Suprapubic skin (tissue), 4 donors: ENCODE measurements at places on chromosomes 5 and 9. TPM values are rescaled to one million over a fixed set of nuclear protein-coding genes. Genes with fewer than 3 reads are reported as not detected.
A peak's percentile ranks its signal among the peaks of the same experiment; 100 is the strongest.

- no peak for DNase-seq
These were observed 1206.0 kb upstream of the C9orf72 start for GRCh38 chr9:28779243-28779642.

DNA sequence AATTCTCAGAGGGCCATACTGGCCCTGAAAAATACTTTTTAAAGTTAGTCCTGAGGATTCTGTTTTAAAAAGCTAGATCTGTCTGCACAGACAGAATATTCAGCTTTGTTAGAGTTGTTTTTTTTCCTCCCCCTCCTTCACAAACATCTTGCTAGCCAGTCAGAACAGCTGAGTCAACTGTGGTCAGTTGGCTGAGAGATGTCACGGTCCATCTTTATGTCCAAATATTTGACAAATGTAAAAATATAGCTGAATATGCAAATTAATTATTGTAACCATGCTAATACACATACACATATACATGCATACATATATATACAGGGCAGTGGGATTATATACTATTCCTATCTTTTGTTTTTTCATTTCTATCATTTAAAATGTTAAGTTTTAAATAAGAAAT lies 33.9 kb downstream of the UNC13B start:
- no peak for DNase-seq

The FAM81B gene
- not detected for total RNA-seq

- DNase-seq, result no peak
These were observed 52.8 kb downstream of the RICTOR start for GRCh38 chr5:39021413-39021812.

GRCh38 chr5:54361691-54362411 lies 51.5 kb upstream of the ARL15 start:
- no peak for DNase-seq

The IL5 gene
- not detected for total RNA-seq

DNA sequence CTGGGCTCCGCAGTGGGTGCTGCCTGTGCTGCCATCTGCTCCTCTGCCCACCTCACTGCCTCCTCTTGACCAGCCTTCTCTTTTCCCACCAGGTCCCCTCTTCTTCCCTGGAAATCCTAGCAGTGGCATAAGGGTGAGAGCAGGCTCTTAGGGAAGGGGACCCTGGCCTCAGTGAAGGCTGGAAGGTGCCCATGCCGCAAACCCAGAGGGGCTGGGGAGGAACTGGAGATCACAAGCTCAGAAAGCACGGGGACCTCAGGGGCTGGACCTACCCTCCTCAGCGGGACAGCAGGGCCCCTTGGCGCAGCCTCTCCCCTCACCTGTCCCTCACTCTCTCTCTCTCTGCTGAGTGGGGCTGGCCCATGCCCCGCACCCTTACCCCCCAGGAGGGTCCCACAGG lies 144.4 kb upstream of the IRX2 start:
- DNase-seq, result no peak

The CDH6 gene
- 1.8 TPM for total RNA-seq

The TRAF2 gene
- total RNA-seq, result 9.8 TPM

- no peak for DNase-seq
These were observed 27.4 kb upstream of the CORO2A start for GRCh38 chr9:98219794-98220370.

DNA sequence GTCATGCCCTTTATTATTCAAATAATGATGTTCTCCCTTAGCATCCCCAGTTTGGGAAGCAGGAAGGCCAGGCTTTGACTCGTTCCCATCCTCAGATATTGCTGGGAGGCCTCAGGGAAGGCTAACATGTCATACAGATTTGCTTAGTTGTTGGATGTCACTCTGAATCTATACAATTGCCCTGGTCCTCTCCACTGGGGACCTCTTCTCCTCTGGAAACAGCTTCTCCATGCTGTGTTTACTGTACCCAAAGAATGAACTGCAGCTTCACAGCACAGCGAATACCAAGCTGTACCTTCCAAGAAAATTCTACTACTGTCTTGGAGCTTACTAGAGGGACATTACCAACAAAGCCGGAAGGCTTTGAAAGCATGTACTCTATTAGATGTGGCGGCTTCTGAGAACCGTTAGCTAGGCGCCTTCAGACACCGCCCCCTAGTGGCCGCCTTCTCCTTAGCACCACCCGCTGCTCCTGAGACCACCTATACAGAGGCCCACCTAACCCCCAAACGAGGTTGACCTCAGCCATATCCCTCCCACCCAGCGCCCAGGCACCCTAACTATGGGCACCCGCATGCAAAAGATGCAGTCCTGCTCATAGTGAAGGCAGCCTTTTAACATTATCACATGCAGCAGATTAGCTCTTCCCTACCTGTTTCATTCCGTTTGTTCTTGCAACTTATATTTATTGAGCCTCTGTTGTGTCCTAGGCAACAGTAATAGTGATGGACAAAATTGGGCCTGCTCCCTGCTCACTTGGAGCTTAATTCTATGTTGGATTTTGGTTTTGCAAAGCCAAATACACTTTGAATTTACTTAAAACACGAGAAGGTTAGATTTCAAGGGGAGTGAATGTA lies 34.9 kb upstream of the FOXI1 start:
- peak; percentile 69 for DNase-seq

The WDR38 gene
- total RNA-seq, result not detected

DNA sequence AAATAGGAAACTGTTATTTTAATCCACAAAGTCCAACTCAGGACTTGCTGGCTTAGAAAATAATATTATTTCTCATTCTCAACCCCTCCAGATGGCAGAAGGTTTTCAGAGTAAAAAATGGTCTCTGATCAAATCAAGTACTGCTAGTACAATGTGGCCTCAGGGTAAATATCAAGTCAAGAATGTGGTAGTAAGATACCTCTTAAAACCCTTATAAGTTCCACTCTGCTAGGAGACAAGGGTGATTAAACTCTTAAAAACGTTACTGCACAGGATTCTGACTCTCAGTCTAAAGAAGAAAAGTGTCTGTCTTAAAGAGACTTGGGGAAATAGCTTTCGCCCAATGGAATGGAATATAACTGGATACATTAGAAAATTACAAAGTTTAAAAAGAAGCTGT lies 120.8 kb upstream of the PDE4D start:
- no peak for DNase-seq
